Activated T-helper 2 cell treated with anti-CD3 and anti-CD28 coated beads, Interferon-gamma antibody, Interleukin-2, Interleukin-4, amounts not matched to agents 10 μg/mL and 5 μg/mL and 100 μg/mL, durations not matched to agents 14 hours and 24 hours and 36 hours (primary cell): ENCODE measurements at places on chromosomes 7 and 10. TPM values are rescaled to one million over a fixed set of nuclear protein-coding genes. Genes with fewer than 3 reads are reported as not detected.
A peak's percentile ranks its signal among the peaks of the same experiment; 100 is the strongest.

TAF6 gene
- 68.1 and 76.9 TPM in 2 replicates for total RNA-seq

DNA sequence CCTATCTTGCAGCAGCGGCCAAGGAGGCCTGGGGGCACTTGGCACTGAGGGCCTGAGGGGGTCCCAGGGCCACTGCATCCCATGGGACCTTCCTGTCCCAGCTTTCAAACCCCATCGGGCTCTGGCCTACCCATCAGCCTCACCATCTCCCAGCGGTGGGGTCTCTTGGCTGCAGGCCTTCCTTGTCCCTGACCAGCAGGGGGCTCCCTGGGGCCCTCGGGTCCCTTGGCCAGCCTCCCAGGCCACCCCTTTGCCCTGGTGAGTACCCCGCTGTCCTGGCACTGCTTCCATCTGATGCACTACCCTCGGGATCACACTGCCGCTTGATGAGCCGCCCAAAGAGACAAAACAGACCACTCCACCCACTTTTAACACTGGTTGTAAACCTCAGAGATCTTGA, 43.5 kb downstream of the YKT6 start:
- peak; percentile 14 for DNase-seq
- no peak overlapping the region for H3K27ac ChIP-seq
- H3K27me3 ChIP-seq: no peaks in the 10 kb centered on the region
- no peaks in the 10 kb centered on the region for H3K36me3 ChIP-seq
- H3K4me3 ChIP-seq: no peak overlapping the region
- H3K4me1 ChIP-seq: peaks cover 4% of the 10 kb centered on the region

TACR2 gene
- total RNA-seq: not detected in 2 replicates

GRCh38 chr7:117325836-117326235, 3.0 kb upstream of the WNT2 start:
- H3K4me1 ChIP-seq: peaks cover 3% of the 10 kb centered on the region
- H3K36me3 ChIP-seq: no peaks in the 10 kb centered on the region
- no peak for DNase-seq
- H3K27ac ChIP-seq: no peak overlapping the region
- H3K4me3 ChIP-seq: no peak overlapping the region
- peaks cover 53% of the 10 kb centered on the region for H3K27me3 ChIP-seq

ABCB1 gene
- total RNA-seq: 1.9 and 2.0 TPM in 2 replicates

MUC3A gene
- total RNA-seq: 0.11 TPM in 1 of 2 replicates, not detected in the other

DNA sequence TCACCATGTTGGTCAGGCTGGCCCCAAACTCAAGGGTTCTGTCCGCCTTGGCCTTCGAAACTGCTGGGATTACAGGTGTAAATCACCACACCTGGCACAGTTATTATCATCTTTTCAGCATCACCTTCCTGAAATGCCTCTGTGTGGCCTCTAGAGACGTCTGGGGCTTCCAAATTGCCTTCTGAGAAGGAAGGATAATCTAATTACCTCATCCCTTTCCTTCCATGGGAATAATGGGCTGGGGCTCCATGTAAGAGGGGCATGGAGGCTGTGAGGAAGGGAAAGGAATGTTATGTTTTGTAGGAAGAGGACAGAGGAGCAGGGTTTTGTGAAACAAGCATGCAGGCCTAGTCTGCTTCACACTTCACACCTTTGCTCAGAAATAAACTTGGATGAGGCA, 22.2 kb upstream of the PODXL start:
- H3K27me3 ChIP-seq: no peaks in the 10 kb centered on the region
- no peaks in the 10 kb centered on the region for H3K4me1 ChIP-seq
- no peak overlapping the region for H3K27ac ChIP-seq
- H3K36me3 ChIP-seq: no peaks in the 10 kb centered on the region
- DNase-seq: no peak

FKBP9 gene
- 3.0 and 3.5 TPM in 2 replicates for total RNA-seq

DNA sequence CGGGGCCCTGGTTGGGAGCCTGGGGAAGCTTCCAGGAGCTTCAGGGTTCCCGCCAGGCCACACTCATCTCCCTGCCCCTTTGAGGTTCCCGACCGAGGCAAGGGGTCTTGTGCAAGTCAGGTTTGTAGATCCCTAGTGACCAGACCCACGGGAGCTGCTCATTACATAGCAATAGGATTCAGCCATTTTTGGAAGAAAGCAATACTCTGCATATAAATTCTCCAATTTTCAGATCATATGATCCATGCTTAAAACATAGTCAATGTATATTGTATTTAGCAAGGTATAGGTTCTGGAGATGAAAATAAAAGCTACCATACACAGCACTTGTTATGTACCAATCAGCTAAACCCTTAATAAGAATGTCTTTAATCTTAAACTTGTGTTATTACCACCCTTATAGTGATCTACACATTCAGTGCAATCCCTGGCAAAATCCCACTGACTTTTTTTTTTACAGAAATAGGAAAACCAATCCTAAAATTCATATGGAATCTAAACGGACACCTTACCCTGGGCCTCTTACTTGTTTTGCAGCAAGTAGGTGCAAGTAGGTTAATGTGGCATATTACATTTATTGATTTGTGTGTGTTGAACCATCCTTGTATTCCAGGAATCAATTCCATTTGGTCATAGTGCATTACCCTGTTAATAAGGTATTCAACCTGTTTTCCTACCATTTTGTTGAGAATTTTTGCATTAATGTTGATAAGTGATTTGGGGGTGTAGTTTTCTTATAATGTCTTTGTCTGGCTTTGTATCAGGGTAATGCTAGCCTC, 13.8 kb upstream of the FKBP9 start:
- H3K27me3 ChIP-seq: peaks cover 7% of the 10 kb centered on the region
- H3K4me1 ChIP-seq: peaks cover 20% of the 10 kb centered on the region
- no peak overlapping the region for H3K27ac ChIP-seq
- peak overlapping the region; percentile 63 for H3K4me3 ChIP-seq
- no peak for DNase-seq

DNA sequence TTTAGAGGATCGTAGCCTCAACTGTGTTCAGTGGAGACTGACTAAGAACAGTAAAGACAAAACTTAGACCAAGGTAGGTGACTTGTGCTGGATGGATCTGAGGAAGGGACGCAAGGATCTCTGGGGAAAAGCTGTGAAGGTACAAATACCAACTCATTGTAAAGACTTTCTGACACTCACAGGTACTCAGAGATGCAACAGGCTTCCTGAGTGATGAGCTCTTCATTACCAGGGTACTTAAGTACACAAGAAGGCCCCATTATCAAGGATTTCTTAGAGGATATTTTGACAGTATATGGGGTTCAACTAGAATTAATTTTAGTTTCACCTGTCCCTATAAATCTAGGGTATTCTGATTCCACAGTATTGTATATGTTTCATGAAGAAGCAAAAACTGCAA, 440.7 kb downstream of the PLXDC2 start:
- no peak overlapping the region for H3K4me3 ChIP-seq
- H3K36me3 ChIP-seq: no peaks in the 10 kb centered on the region
- H3K4me1 ChIP-seq: no peaks in the 10 kb centered on the region
- no peak overlapping the region for H3K27ac ChIP-seq
- DNase-seq: no peak
- H3K27me3 ChIP-seq: no peaks in the 10 kb centered on the region

SPRN gene
- total RNA-seq: not detected in 2 replicates

DNA sequence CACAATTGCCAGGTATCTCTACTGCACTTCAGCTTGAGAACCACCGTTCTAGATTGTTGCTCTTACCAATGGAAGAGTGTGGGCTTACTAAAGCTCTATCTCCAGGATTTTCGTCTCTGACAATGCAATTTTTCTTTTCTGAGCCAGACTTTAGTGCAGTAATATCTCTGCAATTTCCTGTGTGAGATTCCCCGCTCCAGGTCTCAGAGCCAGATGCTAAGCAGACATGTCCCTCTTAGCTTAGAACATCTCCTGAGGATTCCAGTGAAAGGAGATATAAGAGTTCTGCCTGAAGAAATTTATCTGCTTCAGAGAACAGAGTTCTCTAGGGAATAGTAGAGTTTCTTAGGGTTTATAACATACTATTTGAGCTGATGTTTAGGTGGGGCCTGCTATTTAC, 82.0 kb downstream of the SND1 start:
- no peak overlapping the region for H3K27ac ChIP-seq
- DNase-seq: no peak
- H3K4me3 ChIP-seq: no peak overlapping the region
- H3K4me1 ChIP-seq: no peaks in the 10 kb centered on the region
- peaks cover 63% of the 10 kb centered on the region for H3K36me3 ChIP-seq
